Lung microvascular endothelial cell (primary cell): ENCODE measurements at places on chromosomes 5 and 9. TPM values are rescaled to one million over a fixed set of nuclear protein-coding genes. Genes with fewer than 3 reads are reported as not detected.

The MYOT gene
- not detected in 2 replicates for total RNA-seq

The BAAT gene
- not detected in 2 replicates for total RNA-seq

The PCDHGC5 gene
- under 0.01 and 0.40 TPM in 2 replicates for total RNA-seq

DNA sequence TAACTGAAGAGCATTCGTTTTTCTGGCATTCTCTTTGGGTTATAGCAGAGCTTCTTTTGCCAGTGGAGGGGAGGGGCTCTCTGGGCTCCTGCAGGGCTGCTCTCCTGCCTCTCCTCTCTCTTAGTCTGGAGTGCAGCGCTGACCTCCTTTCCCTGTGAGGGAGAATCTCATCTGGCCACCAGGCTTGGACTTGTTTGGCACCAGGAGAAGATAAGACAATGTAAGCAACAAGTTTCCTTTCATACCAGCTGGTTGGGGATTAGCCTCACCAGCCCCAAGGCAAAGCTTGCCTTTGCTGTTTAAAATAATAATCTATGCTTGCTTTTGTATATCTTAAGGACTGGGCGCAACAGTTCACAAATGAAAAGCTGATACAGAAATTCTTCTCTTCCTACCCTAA, 196.4 kb downstream of the TLE4 start:
- DNase-seq, result no peak

DNA sequence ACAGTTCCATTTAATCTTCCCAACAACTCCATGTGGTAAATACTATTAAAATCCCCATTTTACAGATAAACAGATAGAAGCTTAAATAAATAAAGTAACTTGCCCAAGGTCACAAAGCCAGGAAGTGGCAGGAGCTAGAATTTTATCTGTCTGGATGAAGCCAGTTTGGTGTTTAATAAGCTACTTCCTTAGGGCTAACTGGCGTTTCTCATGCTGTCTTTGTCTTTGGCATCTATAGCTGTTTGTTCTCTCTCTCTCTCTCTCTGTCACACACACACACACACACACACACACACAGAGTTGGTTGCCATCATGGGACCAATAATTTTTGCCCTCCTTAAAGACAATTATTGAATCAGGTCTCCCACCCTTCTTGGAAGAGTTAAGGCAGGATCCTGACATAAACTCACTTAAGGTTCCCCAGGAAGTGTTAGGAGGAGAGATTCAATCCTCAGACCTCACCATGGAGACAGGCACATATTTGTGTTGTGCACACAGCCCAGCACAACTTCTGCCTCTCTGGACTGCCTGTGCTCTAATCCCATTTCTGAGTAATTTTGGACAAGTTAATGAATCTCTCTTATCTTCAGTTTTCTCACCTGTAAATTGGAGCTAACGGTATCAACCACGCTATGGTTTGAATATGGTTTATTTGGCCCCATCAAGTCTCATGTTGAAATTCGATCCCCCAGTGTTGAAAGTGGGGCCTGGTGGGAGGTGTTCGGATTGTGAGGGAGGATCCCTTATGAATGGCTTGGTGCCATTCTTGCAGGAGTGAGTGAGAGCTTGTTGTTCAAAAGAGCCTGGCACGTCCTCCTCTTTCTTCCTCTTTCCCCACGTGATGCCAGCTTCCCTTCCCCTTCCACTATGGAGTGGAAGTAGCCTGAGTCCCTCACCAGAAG, 8.3 kb upstream of the ADRA1B start:
- DNase-seq, result no peak

GRCh38 chr9:38371495-38371894, 21.0 kb upstream of the ALDH1B1 start:
- DNase-seq, result peak; percentile 57

The PHF24 gene
- total RNA-seq, result not detected in 2 replicates

DNA sequence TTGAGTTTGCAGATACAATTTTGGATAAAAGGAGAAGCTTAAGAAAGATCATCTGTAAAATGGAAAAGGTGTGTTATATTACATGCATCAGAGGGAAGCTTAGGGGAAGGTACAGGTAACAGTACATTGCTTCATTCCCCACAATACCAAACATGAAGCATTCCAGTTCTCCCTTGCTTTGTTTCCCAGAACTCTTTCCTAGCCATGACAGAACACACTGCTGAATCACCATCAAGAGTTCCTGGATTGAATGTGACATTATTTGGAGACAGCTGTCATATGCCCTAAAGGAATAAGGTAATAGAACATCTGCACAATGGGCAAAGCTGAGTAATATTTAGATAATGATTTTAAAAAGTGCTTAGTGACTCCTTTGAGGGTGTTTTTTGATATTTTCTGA, 303.5 kb upstream of the ST8SIA4 start:
- no peak for DNase-seq

- no peak for DNase-seq
These were observed 10.2 kb downstream of the FAM163B start for GRCh38 chr9:133598978-133599377.

The SMAD5 gene
- total RNA-seq, result 26.2 and 28.6 TPM in 2 replicates

The ACOT12 gene
- not detected in 2 replicates for total RNA-seq

GRCh38 chr9:32069169-32069813, 315.2 kb upstream of the ACO1 start:
- peak; percentile 5 for DNase-seq

The AJM1 gene
- total RNA-seq, result 0.44 and 1.4 TPM in 2 replicates

The PCDHGA6 gene
- 1.7 and 2.4 TPM in 2 replicates for total RNA-seq

GRCh38 chr9:137685741-137686420, 67.1 kb downstream of the EHMT1 start:
- DNase-seq, result no peak

The PIK3R1 gene
- total RNA-seq, result 22.9 and 26.4 TPM in 2 replicates

The BARHL1 gene
- not detected in 2 replicates for total RNA-seq

GRCh38 chr5:103889500-103890209, 327.1 kb upstream of the NUDT12 start:
- no peak for DNase-seq

The PKD2L2 gene
- not detected in 2 replicates for total RNA-seq

DNA sequence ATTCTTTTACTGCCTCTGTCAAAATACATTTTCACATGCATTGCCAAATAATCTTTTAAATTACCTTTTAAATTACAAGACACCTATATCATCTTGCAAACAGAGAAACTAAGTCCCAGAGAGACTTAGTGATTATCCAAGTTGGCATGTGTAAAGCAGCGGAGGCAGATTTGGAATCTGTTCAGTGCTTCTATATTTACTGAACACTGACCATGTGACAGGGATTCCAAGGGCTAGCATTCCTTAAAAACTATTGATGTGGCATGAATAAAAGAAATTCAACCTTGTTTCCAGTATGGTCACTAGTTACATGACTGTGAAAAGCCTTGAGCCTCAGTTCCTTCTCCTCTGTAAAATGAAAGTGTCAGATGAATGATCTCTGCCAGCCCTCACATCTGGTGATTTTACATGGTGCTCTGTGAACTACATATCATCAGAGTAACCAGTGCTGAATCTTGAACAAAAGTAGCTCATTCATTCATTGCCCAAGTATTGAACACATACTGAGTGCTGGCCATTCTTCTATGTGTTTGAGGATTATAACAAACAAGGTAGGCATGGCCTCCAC, 71.9 kb upstream of the PPP1R2B start:
- no peak for DNase-seq

GRCh38 chr5:147904110-147904509, 2.2 kb downstream of the C5orf46 start:
- DNase-seq, result no peak

The SEMA5A gene
- total RNA-seq, result under 0.01 and 0.44 TPM in 2 replicates

GRCh38 chr9:111136180-111136579, 97.9 kb upstream of the LPAR1 start:
- no peak for DNase-seq

DNA sequence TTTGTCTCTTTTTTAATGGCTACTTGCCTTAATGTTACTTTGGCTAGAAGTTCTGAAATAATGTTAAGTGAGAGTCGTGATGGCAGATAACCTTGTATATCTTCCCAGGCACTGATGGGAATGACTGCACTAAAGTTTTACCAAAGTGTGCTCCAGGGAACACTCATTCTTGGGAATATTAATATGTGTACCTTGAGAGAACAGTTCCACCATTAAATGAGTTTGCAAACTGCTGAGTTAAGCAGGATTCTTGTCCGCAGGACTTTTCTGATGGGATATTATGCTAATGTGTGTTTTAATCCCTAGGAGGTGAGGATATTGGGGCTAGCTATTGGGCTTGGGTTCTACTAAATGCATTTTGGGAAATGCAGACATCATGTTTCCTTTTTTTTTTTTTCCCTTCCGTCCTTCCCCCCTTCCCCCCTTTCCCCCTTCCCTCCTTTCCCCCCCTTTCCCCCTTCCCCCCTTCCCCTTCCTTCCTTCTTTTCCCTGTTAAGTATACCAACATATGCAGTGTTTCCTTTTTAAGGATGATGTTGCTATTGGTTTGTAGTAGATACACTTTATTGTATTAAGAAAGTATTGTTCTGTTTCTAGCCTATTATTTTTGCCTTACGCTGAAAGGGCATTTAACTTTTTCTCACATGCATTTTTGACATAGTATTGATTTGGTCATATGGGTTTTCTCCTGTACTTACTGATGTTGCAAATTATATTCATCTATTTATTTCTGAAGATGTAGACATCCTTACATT, 15.5 kb downstream of the ZBTB34 start:
- peak; percentile 21 for DNase-seq

DNA sequence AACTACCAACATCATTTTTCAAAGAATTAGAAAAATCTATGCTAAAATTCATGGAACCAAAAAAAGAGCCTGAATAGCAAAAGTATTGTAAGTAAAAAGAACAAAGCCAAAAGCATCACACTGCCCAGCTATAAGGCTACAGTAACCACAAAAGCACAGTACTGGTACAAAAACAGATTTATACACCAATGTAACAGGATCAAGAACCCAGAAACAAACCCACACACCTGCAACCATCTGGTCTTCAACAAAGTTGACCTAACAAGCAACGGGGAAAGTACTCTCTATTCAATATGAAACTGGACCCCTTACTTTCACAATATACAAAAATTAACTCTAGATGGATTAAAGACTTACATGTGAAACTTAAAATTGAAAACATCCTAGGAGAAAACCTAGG, 94.2 kb upstream of the TARS1 start:
- DNase-seq, result no peak

GRCh38 chr5:36946101-36946500, 69.5 kb downstream of the NIPBL start:
- DNase-seq, result no peak

- DNase-seq, result peak; percentile 89
These were observed 143.9 kb upstream of the STC2 start for GRCh38 chr5:173472164-173472563.

GRCh38 chr5:127839072-127839471, 135.9 kb downstream of the CCDC192 start:
- DNase-seq, result peak; percentile 15

- no peak for DNase-seq
These were observed 570.9 kb downstream of the TLE1 start for GRCh38 chr9:81118416-81118815.

DNA sequence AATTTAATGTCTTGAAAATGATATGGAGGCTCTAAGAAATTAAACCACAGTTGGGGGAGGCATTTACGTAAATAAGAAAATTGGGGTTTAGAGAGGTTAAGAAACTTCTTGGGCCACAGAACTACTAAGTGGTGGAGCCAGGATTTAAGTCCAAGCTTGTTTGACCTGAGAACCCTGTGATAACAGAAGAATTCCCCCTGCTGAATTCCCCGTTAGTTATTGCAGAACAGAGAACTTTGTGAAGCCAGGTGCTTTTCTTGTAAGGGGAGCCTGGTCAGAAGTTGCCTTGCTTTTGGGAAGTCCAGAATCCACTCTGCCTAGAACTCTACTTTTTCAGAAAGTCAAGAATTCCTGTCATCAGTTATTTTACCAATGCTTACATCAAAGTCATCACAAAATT, 309.3 kb upstream of the SEMA6A start:
- DNase-seq, result no peak

The FAM151B gene
- 2.0 and 2.2 TPM in 2 replicates for total RNA-seq

DNA sequence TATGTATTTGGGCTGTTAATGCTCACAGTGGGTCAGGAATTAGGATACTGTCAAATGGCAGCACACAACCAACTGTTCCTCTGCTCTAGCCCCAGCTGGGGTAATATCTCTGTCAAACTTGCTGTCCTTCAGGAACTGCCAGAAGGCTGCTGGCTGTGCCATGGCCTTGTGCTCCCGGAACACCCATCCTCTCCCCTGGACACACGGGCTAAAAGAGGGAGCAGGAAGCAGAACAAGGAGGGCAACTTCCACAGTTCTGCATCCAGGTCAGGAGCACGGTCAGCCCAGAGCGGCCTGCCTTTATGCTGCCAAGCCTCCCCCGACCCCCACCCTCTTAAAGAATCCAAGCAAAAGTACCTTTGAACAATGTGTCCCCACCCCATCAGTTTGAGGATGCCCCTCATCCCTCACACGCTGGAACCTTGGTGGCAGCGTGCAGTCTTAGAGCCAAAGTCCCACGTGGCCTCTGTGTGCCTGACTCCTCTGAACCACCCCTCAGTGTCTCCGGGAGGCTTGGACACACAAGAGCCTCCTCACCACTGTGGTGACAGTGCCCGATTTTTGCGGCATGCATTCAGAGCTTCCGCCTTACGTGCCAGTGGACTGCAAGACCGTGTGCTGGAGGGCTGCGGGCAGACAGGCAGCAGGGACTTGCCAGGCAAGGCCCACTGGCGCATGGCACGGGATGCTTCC, 60.8 kb downstream of the PSMB7 start:
- no peak for DNase-seq

GRCh38 chr9:38432922-38433510, 8.8 kb upstream of the IGFBPL1 start:
- DNase-seq, result peak; percentile 43

The TSSK1B gene
- not detected in 2 replicates for total RNA-seq

GRCh38 chr5:156515803-156516360, 188.9 kb downstream of the SGCD start:
- DNase-seq, result no peak

The BRIX1 gene
- 17.0 and 21.8 TPM in 2 replicates for total RNA-seq

GRCh38 chr5:160462167-160462566, 40.5 kb downstream of the PTTG1 start:
- no peak for DNase-seq
